ENCODE measurements at places on chromosomes 6 and 20. TPM values are rescaled to one million over a fixed set of nuclear protein-coding genes. Genes with fewer than 3 reads are reported as not detected.

HRH3 gene
- total RNA-seq = not detected

- no peak for ATAC-seq
Measured at GRCh38 chr20:17417225-17417624, 114.0 kb downstream of the BFSP1 start.

- ATAC-seq = no peak
Measured at GRCh38 chr6:133590196-133590595, 298.7 kb upstream of the TCF21 start.

NRSN1 gene
- total RNA-seq = not detected

GRCh38 chr6:159329081-159329480 is 159.9 kb downstream of the FNDC1 start:
- ATAC-seq = no peak

DNA sequence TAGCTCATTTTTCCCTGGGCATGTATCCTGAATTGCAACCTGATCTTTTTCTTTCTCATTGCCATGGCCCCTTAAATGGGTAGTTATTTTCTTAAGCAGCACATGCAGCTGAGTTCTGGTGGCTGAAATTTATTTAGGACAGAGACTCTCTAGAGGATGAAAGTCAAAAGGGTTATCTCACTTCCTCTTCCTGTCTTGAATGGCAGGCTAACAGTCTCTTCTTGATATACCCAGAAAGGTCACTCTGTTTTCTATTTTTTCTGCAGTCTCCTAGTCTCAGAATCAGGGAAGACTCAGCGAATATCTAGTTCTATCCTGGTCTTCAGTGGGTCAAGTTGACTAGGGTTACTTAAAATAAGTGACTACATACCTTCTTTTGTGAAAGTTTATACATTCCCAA is 243.3 kb downstream of the EPHA7 start:
- no peak for ATAC-seq

GRCh38 chr6:37547564-37548061 is 47.9 kb upstream of the CCDC167 start:
- ATAC-seq = peak; percentile 83

TINAG gene
- not detected for total RNA-seq

MCCD1 gene
- total RNA-seq = not detected

- no peak for ATAC-seq
Measured at GRCh38 chr6:2507016-2507415, 243.7 kb downstream of the MYLK4 start.

DNA sequence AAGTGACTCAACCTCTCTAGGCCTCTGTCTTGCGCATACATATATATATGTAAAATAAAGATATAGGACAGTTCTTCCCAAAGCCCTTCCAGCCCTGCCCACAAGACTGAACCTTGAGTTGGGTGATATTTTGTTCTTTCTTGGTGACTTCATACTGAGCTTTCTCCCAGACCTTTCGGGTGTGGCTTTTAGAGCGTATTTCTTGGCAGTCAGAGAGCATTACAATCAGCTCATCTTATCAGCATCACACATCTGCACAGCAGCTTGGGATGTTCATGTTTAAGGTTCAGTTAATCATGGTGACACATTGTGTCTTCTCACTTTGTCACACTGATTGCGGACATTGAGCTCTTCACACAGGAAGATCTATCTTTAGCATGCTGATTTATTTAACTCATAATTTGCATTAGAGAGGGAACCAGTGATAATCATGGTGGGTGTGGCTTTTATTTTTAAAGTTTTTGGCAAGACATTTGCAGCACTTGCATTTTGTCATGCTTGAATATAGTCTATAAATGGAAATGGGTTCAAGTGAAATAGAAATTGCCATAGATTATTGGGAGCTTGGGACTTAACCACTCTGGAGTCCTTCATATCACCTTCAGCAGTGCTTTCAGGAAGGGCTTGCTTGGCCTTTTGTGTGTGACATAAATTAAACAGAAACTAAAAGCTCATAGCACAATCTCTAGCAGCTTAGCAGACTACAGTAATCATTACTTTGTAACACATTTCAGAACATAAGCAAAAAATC is 8.3 kb downstream of the KIF3B start:
- peak; percentile 32 for ATAC-seq

CST7 gene
- 0.32 TPM for total RNA-seq

- ATAC-seq = peak; percentile 59
Measured at GRCh38 chr6:10425975-10426780, 11.3 kb upstream of the TFAP2A start.

DNA sequence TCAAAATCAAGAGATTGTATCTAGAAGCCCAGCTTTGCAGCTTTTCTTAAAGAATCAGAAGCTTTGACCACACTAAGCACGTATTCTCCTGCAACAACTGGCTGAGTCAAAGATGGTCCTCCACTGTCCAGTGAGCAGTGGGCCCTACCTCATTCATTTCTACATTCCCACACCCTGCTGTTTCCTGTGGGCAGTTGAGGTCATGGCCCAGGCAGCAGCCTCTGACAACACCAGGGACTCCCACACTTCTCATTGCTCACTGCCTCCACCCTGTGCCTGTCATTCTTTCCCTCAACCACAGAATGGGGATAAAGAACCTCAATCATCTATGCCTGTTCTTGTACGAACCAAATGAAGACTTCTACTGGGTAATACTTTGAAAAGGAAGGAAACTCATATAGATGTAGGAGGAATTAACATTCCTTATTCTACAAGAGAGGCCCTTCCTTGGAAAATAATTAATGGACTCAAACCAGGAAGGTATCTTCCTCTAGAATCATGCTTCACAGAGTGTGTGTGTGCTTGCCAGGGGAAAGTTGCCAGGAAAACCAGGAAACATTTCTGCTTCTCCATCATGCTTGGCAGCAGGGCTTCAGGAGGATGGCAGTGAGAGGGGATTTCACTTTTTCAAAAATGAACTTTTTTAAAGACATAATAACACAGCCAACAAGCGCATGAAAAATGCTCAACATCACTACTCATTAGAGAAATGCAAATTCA is 191.7 kb upstream of the RIN2 start:
- peak; percentile 48 for ATAC-seq

- ATAC-seq = no peak
Measured at GRCh38 chr6:130900913-130901312, 73.7 kb downstream of the SMLR1 start.

- ATAC-seq = no peak
Measured at GRCh38 chr6:62119401-62119800, 166.6 kb downstream of the KHDRBS2 start.

DNA sequence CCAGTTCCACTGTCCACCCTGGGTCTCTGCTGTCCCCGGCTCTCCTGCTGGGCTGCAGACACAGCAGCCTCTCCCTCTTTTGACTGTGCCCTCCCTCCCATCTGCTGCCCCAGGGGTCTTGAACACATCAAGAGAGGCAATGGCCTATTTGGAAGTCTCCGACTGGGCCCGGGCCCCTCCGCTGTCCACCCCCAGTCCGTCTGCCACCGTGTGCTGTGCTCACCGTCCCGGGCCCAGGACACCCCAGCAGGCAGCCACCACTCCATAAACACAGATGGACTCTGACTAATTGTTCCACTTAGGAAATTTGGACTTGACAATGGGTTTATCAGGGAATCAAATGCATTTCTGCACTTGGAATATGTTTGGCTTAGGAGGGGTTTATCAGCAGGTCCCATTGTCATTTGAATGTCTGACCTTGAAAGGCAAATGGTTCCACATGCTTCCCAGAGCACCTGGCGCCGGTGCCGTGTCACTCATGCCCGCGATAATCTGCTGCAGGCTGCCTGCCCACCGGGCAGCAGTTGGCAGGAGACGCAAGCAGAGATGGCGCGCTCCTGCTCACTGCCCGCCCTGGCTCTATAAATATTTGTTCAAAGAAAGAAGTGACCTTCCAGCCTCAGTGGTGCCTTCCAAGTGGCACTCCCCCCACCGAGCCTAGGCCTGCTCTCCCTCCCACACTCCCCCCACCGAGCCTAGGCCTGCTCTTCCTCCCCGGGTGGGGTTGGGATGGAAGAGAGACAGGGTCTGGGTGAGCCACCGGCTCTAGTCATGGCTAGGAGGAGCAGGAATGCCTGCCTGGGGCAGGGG is 18.8 kb upstream of the FRMD1 start:
- ATAC-seq = no peak

GRCh38 chr20:40955326-40955725 is 73.3 kb upstream of the TOP1 start:
- no peak for ATAC-seq

DNA sequence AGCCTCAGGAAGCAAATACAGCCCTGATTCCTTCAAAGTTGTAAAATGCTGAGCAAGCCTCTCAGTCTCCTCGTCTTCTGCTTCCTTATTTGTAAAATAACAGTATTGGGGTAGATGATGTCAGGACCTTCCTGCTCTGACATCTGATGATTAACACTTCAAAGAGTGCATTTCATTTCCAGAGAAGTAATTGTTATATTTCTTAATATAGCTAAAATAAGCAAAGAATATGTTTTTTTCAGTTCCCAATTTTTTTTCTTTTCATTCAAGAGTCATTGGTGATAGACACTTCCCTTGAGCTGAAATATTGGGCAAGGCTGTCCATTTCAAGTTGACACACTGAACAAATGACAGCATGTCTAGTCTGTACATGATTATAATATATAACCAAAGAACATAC is 53.4 kb downstream of the SLX4IP start:
- no peak for ATAC-seq

GRCh38 chr20:59994697-59995122 is 36.5 kb downstream of the CDH26 start:
- ATAC-seq = peak; percentile 73

GRCh38 chr20:48564982-48565539 is 262.7 kb downstream of the PREX1 start:
- ATAC-seq = no peak

DNA sequence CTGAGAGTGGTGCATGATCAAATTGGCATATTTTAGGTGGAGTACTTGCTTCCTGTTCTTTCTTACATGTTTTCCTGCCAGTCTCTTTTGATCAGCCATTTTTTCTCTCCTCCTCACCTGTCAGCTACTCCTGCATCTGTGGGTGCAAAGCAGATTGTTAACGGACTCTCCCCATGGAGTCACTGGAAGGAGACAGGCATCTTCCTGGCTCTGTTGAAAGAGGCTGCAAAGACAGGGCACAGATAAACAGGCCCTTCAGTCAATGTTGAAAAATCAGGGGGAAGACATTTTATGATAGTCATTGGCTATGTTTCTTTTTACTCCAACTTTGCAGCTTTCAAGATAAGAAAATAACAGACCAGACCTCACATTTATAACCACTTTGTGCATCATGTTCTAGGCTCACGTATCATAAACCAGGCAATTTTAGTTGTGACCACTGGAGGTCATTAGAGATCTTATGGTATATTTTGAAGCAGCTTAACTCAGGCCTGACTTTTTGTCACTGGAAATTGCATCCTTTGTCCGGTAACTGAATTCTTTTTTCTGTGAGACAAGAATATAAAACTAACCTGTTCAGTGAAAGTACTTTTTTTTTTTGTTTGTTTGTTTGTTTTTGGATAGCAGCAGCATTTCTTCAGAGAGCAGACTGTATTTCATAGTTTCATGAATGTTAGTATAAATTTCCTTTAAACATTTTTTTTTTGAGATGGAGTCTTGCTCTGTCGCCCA is 20.1 kb downstream of the ECT2L start:
- no peak for ATAC-seq

DNA sequence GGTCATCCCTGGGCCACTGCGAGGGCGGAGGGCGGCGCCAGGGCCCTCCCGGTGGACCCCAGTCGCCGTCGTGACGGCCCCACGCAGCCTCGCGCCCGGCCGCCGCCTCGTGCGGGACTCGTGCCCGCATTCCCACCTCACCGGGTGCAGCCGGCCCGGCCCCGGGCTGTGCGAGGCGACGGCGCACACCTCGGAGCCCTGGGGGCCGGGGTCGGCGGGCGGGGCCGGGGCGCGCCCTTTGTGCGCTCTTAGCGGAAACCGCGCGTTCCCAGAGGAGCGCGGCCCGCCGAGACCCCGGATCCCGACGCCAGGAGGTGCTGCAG is 5.5 kb upstream of the DLL1 start:
- peak; percentile 6 for ATAC-seq

BPIFB2 gene
- total RNA-seq = 2.0 TPM

- no peak for ATAC-seq
Measured at GRCh38 chr6:149429427-149430360, 29.6 kb downstream of the SUMO4 start.

RIPPLY2 gene
- not detected for total RNA-seq
